HCT116 (cell line): ENCODE measurements at places on chromosomes 2 and 18. TPM values are rescaled to one million over a fixed set of nuclear protein-coding genes. Genes with fewer than 3 reads are reported as not detected.

DNA sequence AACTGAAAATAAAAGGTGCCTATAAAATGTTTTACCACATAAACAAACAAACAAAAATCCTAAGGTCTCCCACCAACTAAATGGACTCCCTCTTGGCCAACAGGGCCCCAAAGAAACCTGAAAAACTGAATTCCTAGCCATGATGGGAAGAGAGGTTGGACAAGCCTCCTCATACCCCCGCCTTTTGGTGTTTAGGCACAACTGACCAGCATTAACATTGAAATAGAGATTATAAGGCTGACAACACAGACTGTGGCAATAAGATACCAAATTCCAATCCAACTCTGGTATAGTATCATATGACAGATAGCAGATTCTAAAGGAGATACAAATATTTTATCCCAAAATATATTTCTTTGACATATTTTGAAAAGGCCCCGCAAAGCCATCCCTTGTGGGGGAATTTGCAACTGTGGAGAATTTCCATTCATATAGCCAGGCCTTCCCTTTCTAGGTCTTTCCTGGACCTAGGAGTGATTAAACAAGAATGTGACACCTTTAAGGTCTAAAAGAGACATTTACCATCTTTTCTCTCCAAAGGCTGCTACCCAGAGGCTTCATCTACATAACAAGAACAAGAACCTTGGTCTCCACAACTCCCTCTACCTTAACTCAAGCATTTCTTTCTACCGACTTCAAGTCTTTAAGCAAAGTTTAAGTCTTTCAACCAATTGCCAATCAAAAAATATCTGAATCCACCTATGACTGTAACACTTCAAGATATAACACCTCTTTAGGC, 80.0 kb downstream of the CHN1 start:
- DNase-seq: no peak

Gene RESP18
- total RNA-seq: not detected

Gene ELP2
- 109 TPM for total RNA-seq

GRCh38 chr2:9280224-9280623, 73.6 kb downstream of the ASAP2 start:
- DNase-seq: no peak

Gene CHRNA1
- total RNA-seq: not detected

GRCh38 chr18:56831988-56832387, 180.8 kb downstream of the WDR7 start:
- DNase-seq: no peak

GRCh38 chr2:213175673-213176247, 24.3 kb upstream of the IKZF2 start:
- DNase-seq: no peak

DNA sequence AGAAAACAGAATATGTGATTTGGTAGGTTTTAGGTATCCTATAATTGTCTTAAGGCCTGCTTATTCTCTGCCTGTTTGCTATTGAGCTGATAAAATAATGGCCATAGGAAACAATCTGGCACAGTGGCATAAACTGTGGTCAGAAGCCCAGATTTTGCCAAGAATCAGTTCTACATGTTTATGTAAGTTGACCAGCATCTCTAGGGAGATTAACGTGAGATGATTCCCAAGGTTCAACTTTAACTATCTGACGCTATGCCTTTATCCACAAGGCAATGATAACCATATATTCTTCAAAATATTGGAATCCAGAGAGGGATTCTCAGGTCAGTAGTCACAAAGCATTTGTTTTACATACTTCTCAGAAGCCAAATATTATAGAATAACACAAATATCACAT, 25.6 kb downstream of the AP1S3 start:
- DNase-seq: no peak

GRCh38 chr2:184125867-184126266, 472.5 kb upstream of the ZNF804A start:
- no peak for DNase-seq

GRCh38 chr2:236918545-236918944, 167.1 kb upstream of the COPS8 start:
- no peak for DNase-seq

Gene GGCX
- total RNA-seq: 43.5 TPM

GRCh38 chr2:19070886-19071285, 287.5 kb downstream of the OSR1 start:
- no peak for DNase-seq

GRCh38 chr2:88252646-88253045, 82.5 kb downstream of the THNSL2 start:
- no peak for DNase-seq

- no peak for DNase-seq
These were observed at the start of gene GPR35 for GRCh38 chr2:240624950-240625621. TSS of gene GPR35 (plus strand) at chr2:240625480. CDS start at chr2:240629953, 4,473 bp downstream.

Gene EGR4
- 0.37 TPM for total RNA-seq

Gene FNDC4
- total RNA-seq: 3.3 TPM

Gene ZAP70
- 0.91 TPM for total RNA-seq

DNA sequence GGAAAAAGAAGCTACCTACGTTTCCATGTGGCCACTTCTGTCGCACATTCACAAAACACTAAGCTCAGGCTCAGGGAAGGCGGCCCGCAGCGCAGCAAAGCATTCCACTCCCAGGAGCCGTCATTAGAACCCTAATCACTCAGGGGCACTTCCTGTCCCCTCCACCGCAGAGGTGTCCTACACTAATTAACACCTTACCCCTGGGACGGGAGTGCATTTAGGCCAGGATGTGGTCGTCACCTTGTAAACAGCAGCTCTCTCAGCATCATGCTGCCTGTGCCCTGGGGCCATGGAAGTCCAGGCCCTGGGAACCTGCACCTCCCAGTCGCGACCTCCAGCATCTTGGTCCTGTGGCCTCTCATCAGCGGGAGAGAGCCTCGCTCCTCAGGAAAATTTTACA, 359.8 kb upstream of the SALL3 start:
- DNase-seq: no peak
